ENCODE measurements at places on chromosomes 6 and 20. TPM values are rescaled to one million over a fixed set of nuclear protein-coding genes. Genes with fewer than 3 reads are reported as not detected.

Gene C20orf144
- 0.19 TPM for polyA plus RNA-seq

Gene SLC18B1
- polyA plus RNA-seq = 11.1 TPM

Gene OPRL1
- 1.1 TPM for polyA plus RNA-seq

Gene CUL9
- polyA plus RNA-seq = 14.7 TPM

Gene SIRPG
- not detected for polyA plus RNA-seq

Gene RFX6
- not detected for polyA plus RNA-seq

Gene CCDC170
- 0.74 TPM for polyA plus RNA-seq

Gene AGER
- polyA plus RNA-seq = 6.9 TPM

Gene SLC17A1
- not detected for polyA plus RNA-seq

Gene MUC22
- polyA plus RNA-seq = 1.7 TPM

Gene ZNF165
- polyA plus RNA-seq = not detected

Gene MLIP
- polyA plus RNA-seq = 61.5 TPM

Gene SCUBE3
- polyA plus RNA-seq = 1.4 TPM

Gene RAD21L1
- polyA plus RNA-seq = not detected

Gene NMBR
- not detected for polyA plus RNA-seq

Gene YTHDF1
- 29.7 TPM for polyA plus RNA-seq

Gene PKHD1
- 3.1 TPM for polyA plus RNA-seq

Gene CLIC5
- polyA plus RNA-seq = 26.5 TPM

Gene SYNDIG1
- not detected for polyA plus RNA-seq

Gene PPIL6
- polyA plus RNA-seq = 5.5 TPM

Gene WFDC10B
- not detected for polyA plus RNA-seq

Gene GMPR
- 21.6 TPM for polyA plus RNA-seq

Gene HCK
- not detected for polyA plus RNA-seq

Gene SYCP2L
- not detected for polyA plus RNA-seq

Gene ADGRF4
- not detected for polyA plus RNA-seq

Gene ME1
- polyA plus RNA-seq = 2.0 TPM

Gene ELMO2
- polyA plus RNA-seq = not detected

Gene NUP153
- polyA plus RNA-seq = 36.3 TPM

Gene C4B
- 12.3 TPM for polyA plus RNA-seq

Gene CDSN
- not detected for polyA plus RNA-seq

Data from muscle of arm (tissue), 14 donors.